Lung (tissue), 17 donors: ENCODE measurements at places on chromosomes 3 and 15. TPM values are rescaled to one million over a fixed set of nuclear protein-coding genes. Genes with fewer than 3 reads are reported as not detected.

The IREB2 gene
- 9.8 TPM for polyA plus RNA-seq

The HYAL1 gene
- polyA plus RNA-seq, result 27.8 TPM

The RGMA gene
- 2.3 TPM for polyA plus RNA-seq

The GPR62 gene
- polyA plus RNA-seq, result not detected

The FES gene
- 104 TPM for polyA plus RNA-seq

The CLDN18 gene
- 31.4 TPM for polyA plus RNA-seq
